Stimulated activated CD8-positive, alpha-beta memory T cell treated with anti-CD3 and anti-CD28 coated beads, Interleukin-4, amount 100 ng/mL, for 4 hours (primary cell): ENCODE measurements at places on chromosomes 5 and 9.

DNA sequence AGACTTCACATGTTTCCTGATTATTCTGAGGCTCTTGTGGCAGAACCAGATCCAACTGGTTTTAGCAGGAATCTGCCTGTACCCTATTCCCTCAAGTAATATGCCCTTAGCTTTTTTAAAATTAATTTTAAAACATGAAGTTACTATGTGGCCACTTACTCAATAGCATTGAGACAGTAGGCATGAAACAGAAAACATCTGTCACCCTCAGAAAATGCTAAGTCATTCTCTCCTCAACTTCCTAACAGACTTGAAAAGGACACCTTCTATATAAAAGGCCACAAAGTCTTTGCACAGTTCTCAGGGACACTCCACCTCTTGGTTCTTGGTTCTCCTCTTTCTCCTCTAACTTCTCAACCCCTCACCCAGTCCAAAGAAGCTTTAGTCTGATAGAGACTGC is 277.8 kb downstream of the RAB3C start:
- DNase-seq, result no peak

DNA sequence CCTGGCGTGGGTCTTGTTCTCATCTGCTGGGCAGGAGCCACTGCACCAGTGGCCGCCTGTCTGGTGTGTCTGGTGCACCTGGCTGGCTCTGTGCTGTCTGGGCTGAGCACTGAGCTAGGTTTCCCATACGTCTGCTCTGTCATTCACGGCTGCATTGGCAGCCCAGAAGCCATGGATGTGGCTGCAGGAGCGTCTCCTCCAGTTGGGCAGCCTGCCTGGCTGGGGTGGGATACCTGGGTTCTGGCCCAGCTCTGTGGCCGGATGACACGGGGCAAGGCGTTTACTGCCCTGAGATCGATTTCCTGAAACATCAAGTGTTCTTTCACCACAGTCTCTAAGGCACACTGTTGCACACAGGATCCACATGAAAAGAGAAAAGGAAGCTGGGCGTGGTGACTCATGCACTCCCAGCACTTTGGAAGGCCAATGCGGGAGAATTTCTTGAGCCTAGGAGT is 25.5 kb upstream of the SLC25A51 start:
- DNase-seq, result no peak

DNA sequence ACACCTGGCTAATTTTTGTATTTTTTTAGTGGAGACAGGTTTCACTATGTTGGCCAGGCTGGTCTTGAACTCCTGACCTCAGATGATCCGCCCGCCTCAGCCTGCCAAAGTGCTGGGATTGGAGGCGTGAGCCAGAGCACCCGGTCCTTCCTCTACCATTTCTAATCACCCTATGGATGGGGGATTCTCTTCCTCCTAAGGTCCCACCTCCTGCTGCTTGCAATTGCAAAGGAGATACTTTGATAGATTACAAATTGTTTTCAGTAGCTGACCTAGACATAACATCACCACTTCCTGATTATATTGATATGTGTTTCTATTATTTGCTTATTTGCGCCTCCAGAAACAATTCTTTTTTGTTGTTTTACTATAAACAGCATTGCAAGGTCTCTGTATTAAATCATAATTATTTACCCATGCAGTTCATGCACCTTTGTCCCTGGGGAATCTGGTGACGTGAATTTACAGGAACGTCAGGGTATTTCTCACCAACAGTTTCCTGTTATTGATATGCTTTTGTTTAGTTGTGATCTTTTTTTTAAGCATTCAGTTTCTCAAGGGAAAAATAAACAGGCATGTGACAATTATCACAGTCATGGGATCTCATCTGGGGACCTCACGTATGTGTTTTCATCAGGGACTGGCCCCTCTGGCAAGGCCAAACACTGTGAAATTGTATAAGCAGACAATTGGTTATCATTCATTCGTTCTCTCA is 43.2 kb downstream of the ESM1 start:
- DNase-seq, result no peak

DNA sequence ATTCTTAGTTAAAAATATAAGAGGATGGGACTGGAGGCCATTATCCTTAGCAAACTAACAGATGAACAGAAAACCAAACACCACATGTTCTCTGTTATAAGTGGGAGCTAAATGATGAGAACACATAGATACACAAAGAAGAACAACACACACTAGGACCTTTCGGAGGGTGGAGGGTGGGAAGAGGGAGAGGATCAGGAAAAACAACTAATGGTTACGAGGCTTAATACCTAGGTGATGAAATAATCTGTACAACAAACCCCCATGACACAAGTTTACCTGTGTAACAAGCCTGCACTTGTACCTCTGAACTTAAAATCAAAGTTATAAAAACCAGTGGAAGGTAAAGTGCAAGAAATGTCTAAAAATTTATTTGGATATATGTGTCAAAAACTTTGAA is 1047.4 kb upstream of the C9orf72 start:
- DNase-seq, result no peak

- no peak for DNase-seq
Observed at GRCh38 chr5:10424124-10424731, 17.5 kb upstream of the ROPN1L start.

GRCh38 chr5:156411957-156412356 is 85.0 kb downstream of the SGCD start:
- DNase-seq, result no peak

DNA sequence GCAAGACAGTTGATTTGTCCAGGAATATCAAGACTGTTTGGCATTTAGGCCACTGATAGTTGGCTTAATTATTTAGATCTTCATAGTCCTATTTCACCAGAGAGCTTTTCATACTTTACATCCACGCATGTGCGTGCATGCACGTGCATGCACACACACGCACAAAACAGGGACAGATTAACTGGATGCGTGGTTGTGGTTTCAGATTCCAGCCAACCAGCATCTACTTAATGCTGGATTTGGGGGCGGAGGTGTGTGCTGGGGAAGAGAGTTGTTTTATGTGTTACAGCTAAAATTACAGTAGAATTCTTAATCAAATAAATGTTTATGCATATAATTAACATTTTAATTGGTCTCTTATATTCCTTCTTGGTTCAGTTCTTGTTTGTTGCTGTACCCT is 7.3 kb downstream of the RNF14 start:
- DNase-seq, result no peak

DNA sequence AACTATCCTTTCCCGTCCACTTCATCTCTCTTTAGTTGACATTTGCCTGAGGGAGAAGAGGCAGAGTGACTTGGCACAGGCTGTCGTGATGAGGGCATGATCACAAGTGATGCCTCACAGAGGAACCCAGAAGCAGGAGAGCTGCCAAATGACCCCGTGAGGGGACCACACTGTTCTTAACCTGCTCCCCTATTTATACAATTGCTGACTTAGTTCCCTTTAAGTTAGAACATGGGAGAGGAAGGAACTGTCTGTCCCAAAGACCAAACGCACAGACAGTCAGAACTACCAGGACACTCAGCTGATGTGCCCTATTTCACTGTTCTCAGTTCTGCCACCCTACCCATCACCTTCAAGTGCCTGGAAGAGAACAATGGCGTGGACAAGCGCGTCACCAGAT is 73.7 kb downstream of the SLC1A3 start:
- DNase-seq, result no peak

DNA sequence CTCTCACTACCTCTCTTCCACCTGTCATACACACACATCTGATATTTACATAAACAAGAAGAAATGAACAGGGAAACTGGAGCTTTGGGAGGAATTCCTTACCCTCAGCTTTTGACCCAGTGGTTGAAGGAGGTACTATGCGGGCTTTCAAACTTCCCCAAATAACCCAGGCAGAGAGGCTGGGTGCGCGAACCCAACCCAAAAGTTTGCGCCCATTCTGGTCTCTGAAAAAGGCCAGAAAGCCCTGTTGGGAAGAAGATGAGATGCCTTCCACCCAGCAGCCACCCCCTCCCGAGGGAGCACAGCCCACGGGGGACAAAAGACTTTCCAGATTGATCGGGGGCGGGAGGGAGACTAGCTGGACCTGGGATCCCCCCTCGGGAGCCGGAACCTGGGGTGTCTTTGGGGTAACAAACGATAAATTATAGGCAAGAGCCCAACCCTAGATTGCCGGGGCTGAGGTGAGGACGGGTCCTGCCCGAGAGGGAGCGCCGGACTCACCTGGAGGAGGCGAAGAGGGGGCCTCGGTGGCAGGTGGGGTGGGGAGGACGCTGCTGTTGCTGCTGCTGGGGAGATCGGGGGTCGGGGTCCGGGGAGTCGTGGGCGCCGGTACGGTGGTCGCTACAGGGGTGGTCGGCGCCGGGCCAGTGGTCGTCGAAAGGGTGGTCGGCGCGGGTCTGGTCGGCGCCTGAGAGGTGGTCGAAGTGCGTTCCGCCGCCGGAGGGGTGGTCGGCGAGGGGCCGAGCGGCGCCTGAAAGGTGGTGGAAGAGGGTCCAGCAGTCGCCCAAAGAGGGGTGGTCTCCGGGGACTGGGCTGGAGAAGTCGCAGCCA is 798 bp downstream of the MEGF9 start:
- no peak for DNase-seq

- DNase-seq, result no peak
Observed at GRCh38 chr5:159478950-159479349, 148.7 kb upstream of the IL12B start.

- DNase-seq, result no peak
Observed at GRCh38 chr5:66241136-66241825, 97.2 kb downstream of the SREK1 start.

DNA sequence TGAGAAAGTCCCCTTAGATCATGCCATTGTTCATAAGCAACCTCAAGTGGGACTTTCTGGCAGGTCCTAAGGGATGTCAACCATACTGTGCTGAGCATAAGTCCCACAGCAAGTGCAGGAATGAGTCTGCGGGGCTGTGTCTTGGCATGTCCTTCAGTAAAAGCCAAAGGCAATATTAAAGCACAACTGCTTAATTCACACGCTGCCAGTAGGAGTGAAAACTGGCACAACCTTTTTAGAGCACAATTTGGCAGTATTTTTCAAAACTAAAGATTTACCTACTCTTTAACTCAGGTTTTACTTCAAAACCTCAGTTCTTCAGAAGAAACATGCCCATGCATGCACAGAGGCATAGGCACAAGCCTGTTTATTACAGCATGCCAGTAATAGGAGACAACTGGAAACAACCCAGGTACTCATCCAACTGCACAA is 24.4 kb upstream of the SMAD5 start:
- DNase-seq, result no peak

- DNase-seq, result no peak
Observed at GRCh38 chr5:40623480-40624420, 56.0 kb upstream of the PTGER4 start.

- no peak for DNase-seq
Observed at GRCh38 chr9:129160712-129161533, 17.1 kb downstream of the IER5L start.

DNA sequence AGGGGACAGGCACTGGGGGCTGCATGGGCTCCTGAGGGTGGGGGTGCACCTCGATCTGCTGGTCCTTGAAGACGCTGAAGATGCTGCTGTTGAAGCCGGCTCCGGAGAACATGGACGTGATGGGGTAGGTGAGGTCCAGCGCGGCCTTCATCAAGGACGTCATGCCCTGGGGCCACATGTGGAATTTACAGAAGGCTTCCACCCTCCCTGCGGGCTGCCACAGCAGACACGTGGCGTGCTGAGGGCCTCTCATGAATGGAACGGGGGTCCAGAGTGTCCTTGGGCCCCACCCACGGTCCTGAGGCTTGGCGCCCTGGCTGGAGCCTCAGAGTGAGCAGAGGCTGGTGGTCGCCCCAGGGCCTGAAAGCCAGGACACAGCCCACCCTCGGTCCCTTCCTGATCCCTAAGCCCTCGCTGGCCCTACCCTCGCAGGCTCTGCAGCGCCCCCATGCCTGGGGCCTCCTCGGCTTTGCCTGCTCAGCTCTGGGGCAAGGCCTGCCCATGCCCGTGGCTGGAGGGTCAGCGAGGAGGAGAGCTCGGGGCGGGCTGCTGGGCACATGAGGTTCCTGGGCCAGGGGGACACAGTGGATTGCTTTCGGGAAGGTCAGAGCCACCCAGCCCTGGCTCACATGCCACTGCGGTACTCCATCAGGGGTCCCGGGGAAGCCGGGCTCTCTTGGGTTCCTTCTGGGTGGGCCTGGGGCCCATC is 5.3 kb upstream of the NSMF start:
- no peak for DNase-seq

- no peak for DNase-seq
Observed at GRCh38 chr9:88725300-88726019, 190.5 kb downstream of the NXNL2 start.

DNA sequence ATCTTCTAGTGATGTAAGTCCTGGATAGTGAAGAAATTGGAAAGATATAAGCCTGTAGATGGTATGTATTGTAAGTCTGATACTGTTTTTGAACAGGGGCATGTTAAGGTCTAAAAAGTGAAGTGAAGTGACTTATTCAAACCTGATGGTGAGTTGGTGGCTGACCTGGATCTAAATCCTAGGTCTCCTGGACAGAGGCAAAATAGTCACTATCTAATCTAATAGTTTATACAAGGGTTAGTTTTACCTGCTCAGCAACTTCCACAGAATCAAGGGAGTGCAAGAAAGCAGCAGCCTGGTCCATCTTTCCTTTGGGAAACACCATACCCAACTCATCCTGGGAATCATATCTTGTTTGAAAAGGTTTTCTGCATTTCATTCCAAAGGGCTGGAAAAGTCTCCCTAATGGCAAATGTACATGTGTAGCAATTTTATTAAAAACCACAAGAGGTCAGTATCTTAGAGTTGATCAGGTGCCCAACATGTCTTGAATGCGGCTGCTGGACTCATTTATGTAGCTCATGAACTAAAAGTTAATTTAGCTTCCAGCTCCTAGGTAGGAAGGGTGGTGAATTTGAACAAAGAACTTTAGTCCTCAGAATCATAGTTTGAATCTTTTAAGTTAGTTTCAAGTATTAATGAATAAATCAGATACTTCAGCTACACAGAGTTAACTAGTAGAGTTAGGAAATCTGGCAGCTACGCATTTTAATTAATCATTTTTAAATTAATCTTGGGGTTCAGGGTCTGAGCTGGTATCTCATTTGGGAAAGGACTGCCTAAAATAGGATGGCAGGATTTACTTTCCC is 26.0 kb downstream of the SKP2 start:
- DNase-seq, result no peak

DNA sequence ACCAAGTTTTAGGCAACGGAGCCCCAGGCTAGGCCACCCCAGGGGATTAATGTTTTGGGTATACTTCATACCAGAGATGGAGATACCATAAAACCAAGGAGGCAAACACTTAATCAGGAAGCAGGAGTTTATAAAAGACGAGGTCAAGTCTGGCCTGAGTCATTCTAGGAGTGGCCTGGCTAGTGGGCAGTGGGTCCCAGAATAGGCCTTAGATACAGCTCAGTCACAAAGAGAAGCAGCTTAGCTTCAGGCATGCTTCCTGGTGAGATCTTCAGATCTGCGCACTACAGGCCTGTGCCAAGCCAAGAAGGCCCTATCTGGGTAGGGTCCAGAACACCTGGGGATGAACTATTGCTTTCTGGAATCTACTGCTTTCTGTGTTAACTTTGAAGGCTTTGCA is 20.6 kb upstream of the NR5A1 start:
- no peak for DNase-seq

DNA sequence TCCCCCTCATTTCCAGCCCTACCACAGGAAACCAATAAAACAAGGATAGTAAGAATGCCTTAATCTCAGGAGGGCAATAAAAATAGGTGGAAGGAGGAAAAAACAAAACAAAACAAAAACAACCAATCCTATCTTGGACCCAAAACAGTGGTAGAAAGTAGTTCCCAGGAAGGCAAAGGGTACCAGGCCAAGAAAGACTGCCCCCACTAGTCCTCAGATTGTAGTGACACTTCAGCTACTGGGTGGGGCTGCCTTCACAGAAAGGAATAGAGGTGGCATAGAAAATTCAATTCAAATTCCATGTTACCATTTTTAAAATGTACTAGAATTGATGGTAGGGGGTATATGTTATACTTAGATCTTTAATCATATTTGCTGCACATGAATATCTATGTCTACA is 59.3 kb downstream of the DPYSL3 start:
- DNase-seq, result no peak

- DNase-seq, result no peak
Observed at GRCh38 chr5:107794741-107795140, 124.0 kb upstream of the EFNA5 start.
